Stimulated activated CD4-positive, alpha-beta T cell treated with anti-CD3 and anti-CD28 coated beads, Interleukin-15, amount 100 ng/mL, for 24 hours (primary cell): ENCODE measurements at places on chromosomes 11 and 22.

DNA sequence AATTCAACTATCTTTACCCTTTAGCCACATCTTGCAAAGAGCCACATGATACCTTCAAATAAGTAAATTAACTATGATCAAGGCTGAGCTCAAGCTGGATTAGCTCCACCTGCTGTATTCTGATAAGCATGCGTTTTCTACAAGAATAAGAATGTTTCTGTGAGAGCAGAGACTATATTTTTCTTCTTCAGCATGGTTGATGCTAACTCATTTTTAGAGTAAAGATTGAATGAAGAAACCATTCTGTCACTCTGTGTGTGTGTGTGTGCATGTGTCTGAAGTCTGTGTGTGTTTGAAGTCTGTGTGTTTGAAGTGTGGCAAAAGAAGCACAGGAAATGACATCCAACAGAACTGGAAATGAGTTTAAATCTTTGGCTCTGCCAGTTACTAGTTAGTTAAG, 12.0 kb upstream of the LAYN start:
- DNase-seq: no peak

DNA sequence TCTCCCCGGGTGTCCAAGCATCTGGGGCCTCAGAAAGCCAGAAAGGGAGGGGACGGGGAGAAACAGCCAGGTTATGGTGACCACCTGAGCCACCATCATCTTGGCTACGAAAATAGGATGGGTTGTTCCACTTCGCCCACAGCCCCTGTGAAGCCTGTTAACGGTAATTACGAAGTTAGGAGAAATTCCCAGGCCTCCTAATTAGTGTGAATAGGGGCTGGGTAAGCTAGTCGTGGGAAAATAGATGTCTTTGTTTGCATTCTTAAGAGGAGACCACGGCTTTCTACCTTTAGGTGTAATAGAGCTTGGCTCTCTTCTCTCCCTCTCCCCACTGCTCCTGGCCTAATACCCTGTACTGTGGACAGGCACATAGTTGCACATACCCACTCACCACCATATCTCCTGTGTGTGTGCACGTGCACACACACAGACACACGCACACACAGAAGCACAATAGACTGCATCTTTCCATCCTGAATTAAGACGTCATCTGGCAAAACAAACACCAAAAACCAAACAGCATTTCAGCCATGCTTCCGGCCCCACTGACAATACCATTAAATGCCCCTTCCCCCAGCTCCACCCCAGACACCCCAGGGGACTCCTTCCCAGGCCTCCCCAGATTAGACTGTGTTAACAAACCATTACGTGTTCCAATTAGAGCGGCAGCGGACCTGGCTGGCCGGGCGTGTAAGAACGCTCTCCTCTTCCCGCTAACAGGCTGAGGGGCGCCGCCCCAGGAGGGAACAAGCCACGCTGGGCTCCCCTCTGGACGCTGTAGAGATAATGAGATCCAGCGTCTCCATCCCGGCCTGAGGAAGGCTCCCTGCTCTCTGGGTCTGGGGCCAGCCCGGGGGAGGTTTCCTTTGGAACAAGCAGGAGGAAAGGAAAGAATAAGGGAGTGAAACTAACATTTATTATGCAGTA, 72.8 kb downstream of the TP53I11 start:
- no peak for DNase-seq

GRCh38 chr11:45848654-45849081, 1.4 kb downstream of the CRY2 start:
- DNase-seq: no peak

GRCh38 chr11:22193348-22194051, 615 bp downstream of the ANO5 start:
- DNase-seq: peak; percentile 1

GRCh38 chr22:22839570-22840314, 47.9 kb upstream of the IGLL5 start:
- no peak for DNase-seq

- no peak for DNase-seq
Measured at GRCh38 chr11:1450949-1451710, 35.4 kb downstream of the MOB2 start.

DNA sequence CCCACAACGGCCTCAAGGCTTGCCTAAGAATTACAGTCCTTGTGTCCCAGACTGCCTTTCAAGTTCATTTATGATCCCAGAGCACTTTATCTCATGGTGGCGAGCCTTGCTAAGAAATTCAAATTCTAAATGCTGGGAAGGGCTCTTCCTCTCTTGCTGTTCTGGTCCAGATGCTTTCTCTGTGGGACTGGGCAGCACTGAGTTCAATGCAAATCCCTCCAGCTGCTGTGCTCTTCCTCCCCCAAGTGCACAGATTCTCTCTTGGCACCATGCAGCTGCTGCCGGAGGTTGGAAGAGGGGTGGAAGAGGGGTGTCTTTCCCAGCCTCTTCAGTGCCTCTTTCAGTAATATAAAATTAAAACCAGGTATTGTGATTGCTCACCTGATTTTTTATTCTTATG, 828.0 kb downstream of the DLG2 start:
- DNase-seq: no peak

- DNase-seq: no peak
Measured at GRCh38 chr11:6617315-6617781, 1.9 kb downstream of the TPP1 start.

DNA sequence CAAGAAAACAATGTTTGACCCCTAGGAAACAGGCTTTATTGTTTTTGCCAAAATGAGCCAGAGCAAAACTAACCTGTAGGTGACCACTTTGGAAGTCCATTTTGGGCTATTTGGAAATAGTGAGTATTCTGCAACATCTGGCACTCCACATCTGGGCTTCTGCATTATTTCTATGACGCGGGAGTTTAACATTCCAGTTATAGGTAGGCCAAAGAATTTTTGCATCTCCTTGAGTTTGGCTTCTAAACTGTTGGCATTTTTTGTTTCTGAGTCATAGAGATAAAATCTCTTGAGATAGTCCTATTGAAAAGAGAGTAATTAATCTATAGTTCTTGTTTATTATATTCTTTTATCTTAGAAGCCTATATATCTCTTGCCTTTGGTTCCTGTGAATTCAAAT, 2.9 kb downstream of the MMP7 start:
- DNase-seq: no peak

GRCh38 chr11:65473278-65473860, 25.5 kb upstream of the MALAT1 start:
- DNase-seq: no peak

GRCh38 chr11:10990160-10990559, 132.3 kb upstream of the ZBED5 start:
- no peak for DNase-seq

- DNase-seq: no peak
Measured at GRCh38 chr11:10072841-10073240, 221.2 kb downstream of the SBF2 start.

GRCh38 chr11:110524238-110524637, 94.5 kb downstream of the FDX1 start:
- no peak for DNase-seq

GRCh38 chr11:13495929-13496328, at the start of gene PTH:
Gene PTH, minus strand, starts transcription at chr11:13495997. Its CDS starts 3,142 bp downstream, at chr11:13492855.
- DNase-seq: no peak

DNA sequence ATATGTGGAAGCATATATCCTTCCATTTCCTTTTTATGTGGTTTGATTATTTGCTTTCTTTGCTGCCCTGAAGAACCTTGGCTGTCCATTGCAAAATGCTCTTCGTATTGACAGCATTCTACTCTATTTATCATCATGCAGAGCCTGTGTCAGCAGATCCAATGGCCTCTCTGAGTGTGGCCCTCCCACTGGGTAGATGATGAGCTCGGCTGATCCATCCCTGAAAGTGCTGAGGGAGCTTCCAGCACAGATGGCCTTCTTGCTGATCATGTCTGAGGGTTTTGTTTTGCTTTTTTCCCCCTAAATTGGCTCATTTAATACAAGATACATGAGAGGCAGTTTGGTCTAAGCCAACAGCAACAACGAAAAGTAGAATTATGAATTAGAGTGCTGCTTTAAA, 181.0 kb downstream of the GRIA4 start:
- DNase-seq: no peak

DNA sequence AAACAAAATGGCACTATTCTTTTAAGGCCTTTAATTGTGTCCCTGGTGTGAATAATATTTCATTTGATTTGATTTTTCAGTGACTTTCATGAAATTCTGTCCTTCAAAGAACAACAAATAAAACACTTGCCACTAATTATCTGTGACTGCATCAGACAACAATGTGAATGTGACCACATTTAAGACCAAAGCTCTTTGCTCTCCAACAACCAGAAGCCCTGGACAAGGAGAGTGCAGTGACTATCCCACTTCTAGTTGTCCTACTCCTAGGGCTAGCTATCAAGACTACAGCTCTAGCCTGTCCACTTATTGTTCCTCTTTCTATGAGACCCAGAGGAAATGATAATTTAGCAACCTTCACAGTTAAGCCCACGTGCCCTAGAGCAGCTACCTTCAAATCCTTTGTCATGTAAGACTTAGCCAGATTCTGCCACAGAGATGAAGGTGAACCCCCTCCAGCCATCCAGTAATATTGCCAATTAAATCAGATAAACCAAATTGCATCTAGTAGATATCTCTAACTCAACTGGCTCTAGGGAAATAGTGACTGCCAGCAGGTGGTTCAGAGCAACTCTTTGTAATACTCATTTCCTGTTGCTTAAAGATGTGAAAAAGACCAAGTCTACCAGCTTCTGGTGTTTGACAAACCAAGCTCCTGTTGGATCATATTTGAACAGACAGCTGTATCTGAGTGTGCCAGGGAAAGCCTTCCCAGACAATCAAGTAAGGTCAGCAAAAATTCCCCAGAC, 142.6 kb upstream of the BLID start:
- DNase-seq: no peak

- no peak for DNase-seq
Measured at GRCh38 chr11:17471501-17471900, 5.1 kb downstream of the ABCC8 start.

- peak; percentile 94 for DNase-seq
Measured at GRCh38 chr11:60985991-60986915, 14.8 kb downstream of the CD6 start.

GRCh38 chr11:86795949-86796348, 4.4 kb upstream of the PRSS23 start:
- no peak for DNase-seq

- peak; percentile 36 for DNase-seq
Measured at GRCh38 chr11:120579611-120580031, 68.1 kb downstream of the GRIK4 start.

- DNase-seq: no peak
Measured at GRCh38 chr22:21849489-21849888, 18.0 kb downstream of the MAPK1 start.

GRCh38 chr11:12829131-12829530, 154.9 kb downstream of the TEAD1 start:
- DNase-seq: no peak

- DNase-seq: no peak
Measured at GRCh38 chr11:121421149-121421901, 30.8 kb upstream of the SORL1 start.

DNA sequence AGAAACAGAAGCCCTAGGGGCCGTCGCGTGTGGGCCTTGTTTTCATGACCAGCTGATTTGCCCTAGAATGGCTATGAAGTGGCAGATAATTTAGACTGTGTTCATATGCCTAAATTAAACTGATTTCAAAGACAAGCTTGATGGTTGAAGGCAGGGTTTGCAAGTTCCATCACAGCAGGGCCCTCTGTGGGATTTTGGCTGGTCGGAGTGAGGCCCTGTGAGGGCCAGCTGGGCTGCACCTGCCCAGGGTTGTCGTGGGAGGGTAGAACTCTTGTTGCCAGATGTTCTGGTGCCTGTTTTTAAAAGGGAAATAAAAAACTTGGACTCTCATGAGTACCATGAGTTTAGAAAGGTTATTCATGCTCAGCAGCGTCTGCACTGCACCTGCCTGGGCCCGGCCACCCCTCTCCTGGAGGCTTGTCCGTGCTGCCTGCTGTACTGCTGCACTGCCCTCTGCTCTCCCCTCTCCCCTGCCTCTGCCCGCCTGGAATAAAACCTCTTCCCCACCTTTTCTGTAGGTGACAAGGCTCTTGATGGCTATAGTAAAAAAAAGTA, 44.1 kb downstream of the AP2A2 start:
- no peak for DNase-seq

DNA sequence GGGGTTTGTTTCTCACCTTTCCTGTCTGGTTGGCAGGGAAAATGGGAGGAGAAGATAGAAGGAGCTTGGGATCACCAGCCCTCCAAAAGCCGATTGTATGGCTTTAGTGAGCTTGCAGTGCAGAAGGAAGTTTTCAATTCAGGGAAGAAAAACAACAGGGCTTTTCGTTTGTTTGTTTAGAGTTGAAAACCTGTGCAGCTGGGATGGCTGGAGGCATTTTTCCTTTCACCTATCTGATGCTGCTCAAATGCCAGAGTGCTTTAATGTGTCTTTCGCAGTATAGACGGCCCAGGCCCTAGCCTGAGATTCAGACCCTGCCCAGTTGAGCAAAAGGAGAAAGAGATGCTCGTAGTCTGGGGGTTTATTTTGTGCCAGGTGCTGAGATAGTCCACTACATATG, 87.9 kb downstream of the INSC start:
- DNase-seq: no peak

- DNase-seq: no peak
Measured at GRCh38 chr22:46678785-46679700, 58.9 kb downstream of the GRAMD4 start.

GRCh38 chr11:117930668-117931330, 1.6 kb upstream of the TMPRSS13 start:
- peak; percentile 35 for DNase-seq

- DNase-seq: no peak
Measured at GRCh38 chr11:19879307-19880087, 166.9 kb downstream of the NAV2 start.

DNA sequence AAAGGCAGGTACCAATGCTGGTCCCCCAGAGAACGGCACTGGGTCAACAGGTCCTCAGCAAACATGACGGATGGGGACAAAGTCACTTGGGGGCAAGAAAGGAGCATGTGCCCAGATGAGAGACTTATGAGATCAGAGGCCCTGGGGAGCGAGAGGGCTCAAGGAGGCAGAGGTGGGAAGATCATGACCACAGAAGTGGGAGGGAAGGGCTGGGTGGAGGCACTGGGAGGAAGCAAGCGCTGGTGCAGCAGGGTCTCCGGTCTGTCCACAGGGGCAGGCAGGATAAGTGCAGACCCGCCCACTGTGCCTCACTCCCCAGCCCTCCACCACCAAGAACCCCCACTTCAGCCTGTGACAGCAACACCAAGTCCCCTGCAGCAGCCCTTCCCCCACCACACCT, 10.9 kb downstream of the ELFN2 start:
- no peak for DNase-seq

- peak; percentile 24 for DNase-seq
Measured at GRCh38 chr22:46969961-46970360, 207.5 kb downstream of the TBC1D22A start.

DNA sequence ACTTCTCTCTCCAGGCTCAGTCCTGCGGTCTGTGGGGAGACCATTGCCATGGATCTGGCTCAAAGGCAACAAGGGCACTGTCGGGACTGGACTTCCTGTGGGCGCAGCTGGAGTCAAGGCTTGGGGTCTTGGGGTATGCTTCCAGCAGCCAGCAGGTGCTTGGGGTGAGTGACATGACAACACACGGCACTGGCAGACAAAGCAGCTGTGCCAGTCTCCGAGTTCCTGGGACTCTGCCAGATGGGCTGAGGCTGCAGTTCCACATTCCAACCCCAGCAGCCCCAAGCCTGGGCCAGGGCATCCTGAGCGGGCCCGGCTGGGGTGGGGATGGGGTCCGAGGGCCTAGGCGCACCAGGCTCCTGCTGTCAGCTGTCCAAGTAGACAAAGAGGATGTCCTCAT, 12.3 kb downstream of the GUCD1 start:
- DNase-seq: no peak

- DNase-seq: no peak
Measured at GRCh38 chr11:120339394-120339890, 3.2 kb downstream of the ARHGEF12 start.
